ENCODE measurements at places on chromosomes 4 and X.

DNA sequence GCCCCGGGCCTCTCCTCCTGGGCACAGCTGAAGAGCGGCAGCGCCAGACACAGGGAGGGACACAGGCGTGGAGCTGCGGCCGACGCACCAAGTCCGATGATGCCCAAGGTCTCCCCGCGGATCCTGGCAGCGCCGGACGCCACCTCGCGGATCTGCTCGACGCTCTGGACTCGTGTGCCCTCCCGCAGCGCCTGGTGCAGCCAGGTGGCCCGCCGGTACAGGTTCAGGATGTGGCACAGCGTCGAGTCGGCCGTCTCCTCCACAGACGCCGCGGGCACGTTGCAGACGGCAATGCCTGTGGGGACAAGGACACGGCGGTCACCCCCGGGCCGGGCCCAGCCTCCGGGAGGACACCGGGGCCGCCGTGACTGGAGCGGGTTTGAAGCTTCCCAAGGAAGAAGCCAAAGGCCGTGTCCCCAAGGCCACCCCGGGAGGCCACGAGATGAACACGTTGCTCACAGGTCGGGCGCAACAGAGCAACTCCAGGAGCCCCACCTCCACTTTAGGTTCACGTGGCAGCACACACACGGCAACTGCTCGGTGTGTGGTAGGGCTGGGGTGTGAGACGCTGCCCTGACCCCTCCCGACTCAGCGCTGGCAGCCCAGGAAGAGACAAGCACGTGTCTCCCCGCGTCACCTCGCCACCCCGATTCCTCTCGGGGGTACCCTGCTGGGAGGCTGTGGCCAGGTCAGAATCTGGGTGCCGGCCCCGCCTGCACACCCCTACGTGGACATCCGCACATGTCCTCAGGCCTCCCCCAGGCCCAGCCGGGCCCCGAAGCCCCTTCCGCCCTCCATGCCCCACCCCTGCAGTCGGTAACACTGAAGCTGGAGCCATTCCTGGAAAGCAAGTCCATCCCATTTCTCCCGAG is 23.4 kb downstream of the CTBP1 start:
- DNase-seq, result no peak

DNA sequence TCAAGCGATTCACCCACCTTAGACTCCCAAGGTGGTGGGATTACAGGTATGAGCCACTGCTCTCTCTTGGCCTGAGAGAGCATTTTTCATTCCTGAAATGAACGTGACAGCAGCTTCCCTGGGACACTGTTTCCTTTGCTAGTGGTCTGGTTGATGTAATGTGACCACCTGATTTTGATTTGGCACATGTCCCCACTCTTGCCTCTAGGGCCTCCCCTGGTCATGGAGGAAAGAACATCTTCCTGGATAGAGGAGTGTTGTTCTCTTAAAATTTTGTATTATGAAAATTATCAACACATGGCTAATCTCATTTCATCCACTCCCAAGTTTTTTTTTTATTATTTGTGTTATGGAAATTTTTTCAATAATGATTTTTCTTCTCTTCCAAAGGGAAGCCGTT is 23.8 kb downstream of the SLC9B2 start:
- DNase-seq, result no peak

GRCh38 chr4:145341381-145341780 is 140.3 kb upstream of the SMAD1 start:
- no peak for DNase-seq

- no peak for DNase-seq
These were observed 114.0 kb downstream of the CLCN5 start for GRCh38 chrX:50036426-50036825.

DNA sequence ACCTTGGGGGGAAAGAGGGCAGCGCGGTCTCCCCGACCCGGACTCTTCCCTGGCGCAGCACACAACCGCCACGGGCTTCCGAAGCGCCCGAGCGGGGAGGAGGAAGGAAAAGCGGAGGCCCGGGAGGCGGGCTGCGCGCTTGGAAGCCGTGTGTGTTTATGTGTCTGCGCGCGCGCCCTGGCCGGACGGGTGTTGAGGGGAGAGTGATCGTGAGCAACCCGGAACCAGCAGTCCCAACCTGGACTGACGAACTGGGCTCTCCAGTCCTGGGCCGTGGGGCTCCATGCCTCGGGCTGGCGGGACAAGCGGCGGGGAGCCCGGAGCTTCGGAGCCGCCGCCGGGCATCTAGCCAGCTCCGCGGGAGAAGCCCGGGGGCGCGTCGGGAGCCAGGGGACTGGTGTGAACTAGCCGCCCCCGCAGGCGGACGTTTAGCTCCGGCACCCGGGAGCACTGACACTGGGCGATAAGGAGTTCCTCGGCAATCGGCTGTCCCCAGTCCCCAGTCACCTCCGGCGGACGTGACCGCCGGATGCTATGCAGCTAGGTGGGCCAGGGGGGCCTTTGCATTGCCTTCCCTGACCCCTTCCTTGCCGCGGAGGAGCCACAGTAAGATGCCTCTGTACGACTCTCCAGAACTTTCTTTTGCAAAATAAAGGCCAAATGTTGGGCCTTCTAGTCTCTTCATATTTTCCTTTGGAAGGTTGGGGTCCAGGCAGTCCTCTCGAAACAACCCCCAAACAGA is 74.8 kb upstream of the BCOR start:
- DNase-seq, result no peak

DNA sequence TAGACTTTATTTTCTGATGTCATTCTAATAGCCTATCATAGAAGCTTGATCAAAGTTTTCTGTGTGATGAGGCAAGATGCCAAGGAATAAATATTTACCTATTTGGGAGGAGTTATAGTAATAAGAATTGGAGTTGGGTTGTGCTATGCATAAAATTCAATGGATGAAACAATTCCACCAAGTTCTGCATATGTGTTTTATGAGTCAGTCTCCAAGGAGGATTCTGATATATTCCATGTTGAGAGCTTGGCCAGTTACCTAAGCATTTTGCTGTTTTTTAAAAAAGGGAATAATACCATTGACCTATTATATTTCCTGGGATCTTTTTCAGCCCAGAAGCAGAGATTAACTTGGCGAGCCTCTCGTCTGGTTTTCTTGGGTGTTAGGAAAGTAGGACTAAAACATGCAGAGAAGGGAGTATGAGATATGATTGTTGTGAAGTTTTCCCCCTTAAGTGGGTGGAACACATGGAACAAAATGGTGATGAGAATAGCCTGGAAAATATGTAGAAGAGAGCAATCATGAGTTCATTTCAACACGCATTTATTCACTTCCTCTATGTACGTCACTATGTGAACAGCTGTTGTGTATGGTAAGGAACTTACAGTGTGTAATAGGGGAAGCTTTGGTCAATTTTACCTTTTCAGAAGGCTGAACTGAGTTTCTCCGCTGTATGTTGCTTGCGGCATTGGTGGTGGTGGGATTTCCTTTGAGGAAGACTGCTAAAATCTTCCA is 39.2 kb downstream of the POLA1 start:
- no peak for DNase-seq

DNA sequence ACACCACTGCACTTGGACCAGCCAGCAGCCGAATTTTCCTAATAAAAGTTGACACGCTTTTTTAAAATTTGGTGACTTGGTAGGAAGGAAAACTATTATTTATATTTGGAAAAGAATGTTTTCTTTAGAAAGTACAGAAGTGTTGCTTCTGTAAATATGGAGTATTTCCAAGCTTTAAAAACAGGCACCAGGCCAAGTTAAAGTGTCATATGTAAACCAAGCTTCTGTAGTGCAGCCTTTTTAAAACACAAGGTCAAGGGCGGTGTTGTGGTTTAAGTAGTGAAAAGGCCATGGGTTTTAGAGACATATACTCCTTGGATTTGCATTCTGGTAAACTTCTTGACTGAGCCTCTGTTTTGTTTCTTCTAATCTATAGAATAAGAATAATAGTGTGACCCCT is 62.7 kb downstream of the TRIM2 start:
- no peak for DNase-seq

DNA sequence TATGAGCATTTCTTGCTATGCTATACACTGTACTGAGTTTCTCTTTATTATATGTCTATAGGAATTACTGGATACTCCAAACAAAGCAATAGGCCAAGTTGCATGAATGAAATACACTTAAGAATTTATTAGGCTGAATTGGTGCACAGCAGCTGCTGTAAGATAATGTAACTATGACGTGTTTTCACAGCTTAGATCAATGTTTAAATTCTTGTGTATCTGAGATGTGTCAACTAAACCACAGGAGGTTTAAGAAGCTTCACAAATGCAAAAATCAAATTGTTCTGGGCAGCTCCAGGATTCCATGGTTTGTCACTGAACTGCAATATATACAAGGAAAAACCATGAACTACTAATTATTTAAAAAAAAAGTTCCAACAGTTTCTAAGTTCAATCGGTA is 156.7 kb downstream of the MAPK10 start:
- DNase-seq, result no peak

GRCh38 chrX:71198066-71198465 is 25.0 kb upstream of the GJB1 start:
- no peak for DNase-seq

GRCh38 chr4:2598511-2599303 is 62.3 kb downstream of the FAM193A start:
- no peak for DNase-seq

DNA sequence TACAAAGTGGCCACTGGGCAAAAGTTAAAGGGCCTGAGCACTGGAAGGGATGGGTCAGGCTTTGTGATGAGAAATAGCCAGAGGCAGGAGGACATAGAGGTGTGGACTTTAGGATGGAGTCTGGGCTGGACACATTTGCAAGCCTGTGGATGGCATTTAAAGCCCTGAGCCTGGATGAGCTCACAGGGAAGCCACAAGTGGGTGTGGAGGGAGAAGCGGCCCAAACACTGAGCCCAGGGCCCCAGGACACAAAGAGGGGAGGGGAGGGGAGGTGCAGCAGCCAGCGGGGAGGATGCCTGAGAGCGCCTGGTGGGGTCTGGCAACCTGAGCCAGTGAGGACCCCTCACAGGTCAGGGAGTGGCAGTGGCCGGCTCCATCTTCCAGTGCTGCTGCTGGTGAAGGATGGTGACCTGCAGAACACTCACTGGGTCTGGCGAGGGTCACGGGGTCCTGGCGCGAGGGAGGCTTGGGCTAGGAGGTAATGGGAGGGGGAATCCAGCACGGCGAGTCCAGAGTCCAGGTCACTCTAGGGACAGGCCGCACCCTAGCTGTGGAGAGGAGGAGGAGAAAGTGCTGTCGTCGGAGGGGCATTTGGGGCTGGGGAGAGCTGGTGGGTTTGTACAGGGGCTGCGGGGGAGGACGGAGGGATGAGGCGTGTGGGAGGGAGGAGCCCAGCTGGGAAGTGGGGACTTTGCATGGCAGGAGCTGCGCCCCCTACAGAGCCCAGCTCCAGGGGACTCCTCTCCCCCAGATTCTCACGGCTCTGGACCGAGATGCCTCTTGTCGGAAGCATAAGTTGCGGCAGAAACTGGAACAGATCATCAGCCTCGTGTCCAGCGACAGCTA is 7.0 kb downstream of the LAGE3 start:
- DNase-seq, result no peak

- no peak for DNase-seq
These were observed 79.6 kb downstream of the SMIM20 start for GRCh38 chr4:25993395-25994185.

DNA sequence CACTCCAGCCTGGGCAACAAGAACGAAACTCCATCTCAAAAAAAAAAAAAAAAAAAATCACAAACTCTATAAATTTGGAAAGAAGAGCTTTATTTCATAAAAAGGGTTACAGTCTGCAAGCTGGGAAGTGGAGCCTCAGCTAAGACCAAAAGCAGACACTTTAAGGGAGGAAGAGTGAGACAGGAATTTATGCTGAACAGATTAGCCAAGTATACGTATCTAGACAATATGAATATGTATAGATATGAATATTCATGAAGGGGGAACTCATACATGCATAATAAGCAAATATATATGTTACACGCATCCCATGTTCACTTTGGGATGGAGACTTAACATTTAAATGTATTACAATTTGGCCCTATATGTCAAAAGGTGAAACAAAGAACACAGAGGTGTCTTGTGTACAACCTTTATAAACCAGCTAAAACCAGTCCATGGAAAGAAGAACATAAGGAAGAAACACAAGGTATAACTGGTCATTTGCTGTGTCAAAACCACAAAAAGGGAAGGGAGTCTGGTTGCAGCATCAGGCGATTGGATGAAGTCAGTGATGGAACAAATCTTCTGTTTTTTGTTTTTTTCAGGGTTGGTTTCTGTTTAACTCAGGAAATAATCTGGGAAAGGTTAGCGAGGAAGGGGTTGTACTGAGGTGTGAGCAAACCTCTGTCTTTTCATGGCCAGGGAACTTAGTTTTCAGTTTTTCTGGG is 130.0 kb upstream of the MAOA start:
- DNase-seq, result no peak

DNA sequence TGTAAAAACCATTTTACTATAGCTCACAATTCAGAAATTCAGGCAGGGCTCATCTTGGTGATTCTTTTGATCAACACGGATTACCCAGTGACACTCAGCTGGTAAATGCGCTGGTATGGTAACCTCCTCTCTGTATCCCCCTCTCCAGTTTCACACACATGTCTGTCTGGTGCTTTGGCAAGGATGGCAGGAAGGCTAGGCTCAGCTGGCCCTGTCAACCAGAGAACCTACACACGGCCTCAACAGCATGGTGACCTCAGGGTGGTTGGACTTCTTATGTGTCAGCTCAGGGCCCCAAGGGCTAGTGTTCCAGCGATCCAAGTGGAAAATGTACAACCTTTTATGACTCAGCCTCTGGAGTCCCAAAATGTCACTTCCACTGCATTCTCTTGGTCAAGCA is 55.7 kb upstream of the EOLA2 start:
- no peak for DNase-seq

DNA sequence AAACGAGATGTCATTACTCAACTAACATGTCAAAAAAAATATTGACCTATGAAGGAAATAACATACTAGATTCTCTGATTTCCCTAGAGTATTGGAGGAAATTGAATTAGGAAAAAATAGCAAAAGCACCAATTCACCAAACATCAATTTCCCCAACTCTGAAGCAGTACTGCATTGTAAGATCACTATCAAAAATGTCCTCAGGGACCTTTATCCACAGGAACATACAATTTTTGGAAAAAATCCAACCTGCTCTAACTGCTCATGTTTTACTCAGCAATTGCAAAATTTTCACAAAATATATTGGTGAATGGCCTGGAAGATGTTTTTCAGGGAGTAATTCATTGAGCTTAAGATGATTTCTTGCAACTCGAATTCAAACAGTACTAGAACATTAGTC is 239.0 kb upstream of the GIMD1 start:
- DNase-seq, result no peak

DNA sequence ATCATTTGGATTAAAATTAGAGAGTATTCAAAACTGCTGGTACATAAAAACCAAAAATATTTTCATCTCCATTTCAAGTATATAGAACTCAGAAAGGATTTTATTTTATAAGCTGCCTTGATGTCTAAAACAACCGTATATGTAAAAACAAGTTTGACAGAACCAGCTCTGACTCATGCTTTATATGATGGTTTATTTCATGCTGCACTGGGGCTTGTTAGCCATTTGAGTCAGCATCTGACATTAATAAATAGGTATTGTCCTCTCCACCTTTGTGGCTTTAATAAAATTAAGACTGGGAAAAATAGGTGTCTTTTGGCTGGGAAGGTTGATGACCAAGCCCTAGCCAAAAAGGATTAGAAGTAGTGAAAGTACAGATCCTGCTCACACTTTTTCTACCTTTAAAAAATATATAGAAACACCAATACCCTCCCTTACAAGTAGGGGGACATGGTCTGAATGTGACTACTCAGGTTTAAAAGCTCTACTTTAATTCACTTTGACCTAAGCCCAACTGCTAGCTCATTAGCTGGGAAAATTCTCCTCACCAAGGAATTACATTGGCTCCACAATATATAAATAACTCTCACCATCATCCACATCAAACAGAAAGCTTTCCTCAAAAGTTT is 228.1 kb downstream of the ADAMTS3 start:
- no peak for DNase-seq

GRCh38 chr4:40937140-40937725 is 187.5 kb downstream of the NSUN7 start:
- DNase-seq, result no peak
